ENCODE measurements at places on chromosomes 16 and 17.

GRCh38 chr16:79294568-79294967 lies 306.0 kb downstream of the MAF start:
- DNase-seq: no peak

- no peak for DNase-seq
Observed at GRCh38 chr16:11572301-11572995, 14.3 kb downstream of the LITAF start.

- DNase-seq: peak; percentile 45
Observed at GRCh38 chr17:10614536-10615155, 42.5 kb downstream of the MYH3 start.

DNA sequence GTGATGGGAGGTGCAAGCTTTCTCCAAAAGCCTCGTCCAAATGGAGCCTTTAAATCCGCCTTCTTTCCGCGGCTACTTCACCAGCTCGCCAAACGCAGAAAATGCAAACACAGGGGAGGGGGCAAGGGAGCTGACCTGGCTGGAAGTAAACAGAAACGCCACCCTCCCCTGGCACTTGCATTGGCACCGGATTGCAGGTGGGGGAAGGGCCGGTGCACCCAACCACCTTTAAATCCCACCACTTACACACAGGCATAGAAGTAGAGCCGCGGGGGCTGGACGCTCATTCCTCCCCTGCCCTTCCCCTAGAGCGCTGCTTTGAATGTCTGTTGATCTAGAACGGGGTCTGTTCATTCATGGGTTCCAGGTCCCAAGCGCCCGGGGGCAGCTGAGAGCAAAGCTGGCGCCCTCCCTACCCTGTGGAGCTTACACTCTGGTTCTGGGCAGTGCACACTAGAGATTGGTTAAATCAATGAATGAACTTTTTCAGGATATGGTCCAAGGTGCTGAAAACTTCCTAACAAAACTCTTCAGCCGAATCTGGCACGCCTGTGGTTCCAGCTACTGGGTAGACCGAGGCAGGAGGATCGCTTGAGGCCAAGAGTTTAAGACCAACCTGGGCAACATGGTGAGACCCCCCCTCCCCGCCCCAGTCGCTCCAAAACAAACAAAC lies 920 bp upstream of the ZCCHC14 start:
- no peak for DNase-seq

GRCh38 chr16:651844-652243 lies 2.7 kb downstream of the WDR90 start:
- DNase-seq: no peak

- DNase-seq: peak; percentile 18
Observed at GRCh38 chr16:15899538-15900100, 11.2 kb upstream of the CEP20 start.

- no peak for DNase-seq
Observed at GRCh38 chr17:9677411-9677810, 32.1 kb downstream of the USP43 start.

- DNase-seq: no peak
Observed at GRCh38 chr16:53881371-53881770, 177.4 kb downstream of the FTO start.

DNA sequence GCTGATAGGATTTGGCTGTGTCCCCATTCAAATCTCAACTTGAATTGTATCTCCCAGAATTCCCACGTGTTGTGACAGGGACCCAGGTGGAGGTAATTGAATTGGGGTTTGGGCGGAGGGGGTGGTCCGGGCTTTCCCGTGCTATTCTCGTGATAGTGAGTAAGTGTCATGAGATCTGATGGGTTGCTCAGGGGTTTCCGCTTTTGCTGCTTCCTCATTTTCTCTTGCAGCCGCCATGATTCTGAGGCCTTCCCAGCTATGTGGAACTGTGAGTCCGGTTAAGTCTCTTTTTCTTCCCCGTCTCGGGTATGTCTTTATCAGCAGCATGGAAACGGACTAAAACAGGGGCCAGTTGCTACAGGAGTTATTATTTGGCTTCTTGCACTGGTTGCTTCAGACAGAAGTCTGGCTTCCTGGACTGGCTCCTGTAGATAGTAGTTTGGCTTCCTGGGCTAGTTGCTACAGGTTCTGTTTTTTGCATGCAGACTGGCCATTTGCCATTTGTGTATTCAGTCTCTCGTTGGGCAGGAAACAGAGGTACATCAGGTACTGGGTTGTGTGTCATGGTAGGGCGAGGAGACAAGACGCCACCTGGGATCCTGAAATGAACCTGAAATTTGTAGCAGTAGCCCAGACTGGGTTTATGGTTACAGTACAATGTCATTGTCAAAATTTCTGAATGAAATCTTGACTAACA lies 32.6 kb downstream of the CNTNAP4 start:
- no peak for DNase-seq

DNA sequence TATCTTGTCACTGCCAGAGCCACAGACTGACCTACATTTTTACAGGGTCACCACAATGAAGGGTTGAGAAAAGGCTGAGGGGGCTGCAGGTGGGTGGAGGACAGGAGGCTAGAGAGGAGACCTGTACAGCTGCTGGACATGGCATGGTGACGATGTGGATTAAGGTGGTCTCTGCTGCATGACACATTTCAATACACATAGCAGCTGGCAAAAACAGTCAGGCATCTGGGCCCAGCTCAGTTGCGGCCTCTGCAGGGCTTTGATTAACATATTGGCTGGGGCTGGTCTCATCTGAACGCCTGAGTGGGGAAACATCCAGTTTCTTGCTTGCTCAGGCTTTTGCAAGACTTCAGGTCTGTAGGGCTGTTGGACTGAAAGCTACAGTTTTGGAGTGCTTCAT lies 265.4 kb upstream of the FOXF1 start:
- DNase-seq: no peak

GRCh38 chr16:684961-685696 lies 995 bp upstream of the JMJD8 start:
- DNase-seq: no peak

DNA sequence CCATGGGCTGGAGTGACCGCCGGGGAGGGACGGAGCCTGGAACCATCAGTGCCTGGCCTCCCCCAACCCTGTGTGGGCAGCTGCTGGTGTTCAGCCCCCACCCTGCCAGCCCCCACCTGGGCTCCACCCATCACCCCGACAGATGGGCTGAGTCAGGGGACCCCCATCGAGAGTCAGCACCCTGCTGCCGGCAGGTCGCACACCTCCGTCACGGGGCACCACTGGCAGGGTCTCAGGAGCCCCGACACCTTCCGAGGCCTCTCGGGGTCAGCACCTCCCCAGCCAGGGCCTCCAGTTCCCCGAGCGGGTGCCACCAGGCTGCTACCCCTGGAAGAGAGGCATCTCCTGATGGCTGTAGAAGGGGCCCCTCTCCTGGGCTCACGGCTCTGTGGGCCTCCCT lies 38.3 kb upstream of the ACSF3 start:
- DNase-seq: no peak

- no peak for DNase-seq
Observed at GRCh38 chr16:75965504-75966374, 239.4 kb upstream of the CPHXL start.

- DNase-seq: no peak
Observed at GRCh38 chr16:27829975-27830374, 233.5 kb downstream of the GSG1L start.

GRCh38 chr17:17839791-17840707 lies 3.3 kb upstream of the SREBF1 start:
- peak; percentile 79 for DNase-seq

- DNase-seq: no peak
Observed at GRCh38 chr17:51397361-51398127, 137.2 kb downstream of the UTP18 start.

GRCh38 chr17:62761884-62762283 lies 46.2 kb downstream of the MARCHF10 start:
- DNase-seq: no peak

DNA sequence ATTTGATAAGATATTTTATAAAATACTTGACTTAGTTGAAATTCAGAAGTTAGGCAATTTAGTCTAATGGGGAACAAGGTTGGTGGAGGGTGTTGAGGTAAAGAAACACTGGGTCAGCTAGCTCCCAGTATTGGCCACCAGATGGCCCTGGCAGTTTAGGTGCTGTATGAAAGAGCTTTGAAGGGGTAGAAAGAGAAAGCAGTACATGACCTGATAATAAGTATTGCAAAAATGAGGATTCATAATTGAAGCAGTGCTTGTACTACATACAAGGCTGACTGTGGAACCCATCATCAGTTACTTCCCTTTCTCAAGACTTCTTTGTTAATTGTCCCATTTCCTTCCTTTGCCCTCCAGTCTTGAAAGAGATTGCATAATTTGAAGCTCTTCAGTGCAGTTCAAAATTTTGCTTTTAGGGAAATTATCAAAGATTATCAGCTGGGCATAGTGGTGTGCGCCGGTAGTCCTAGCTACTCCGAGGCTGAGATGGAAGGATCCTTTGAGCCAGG lies 29.4 kb downstream of the TANC2 start:
- peak; percentile 74 for DNase-seq

DNA sequence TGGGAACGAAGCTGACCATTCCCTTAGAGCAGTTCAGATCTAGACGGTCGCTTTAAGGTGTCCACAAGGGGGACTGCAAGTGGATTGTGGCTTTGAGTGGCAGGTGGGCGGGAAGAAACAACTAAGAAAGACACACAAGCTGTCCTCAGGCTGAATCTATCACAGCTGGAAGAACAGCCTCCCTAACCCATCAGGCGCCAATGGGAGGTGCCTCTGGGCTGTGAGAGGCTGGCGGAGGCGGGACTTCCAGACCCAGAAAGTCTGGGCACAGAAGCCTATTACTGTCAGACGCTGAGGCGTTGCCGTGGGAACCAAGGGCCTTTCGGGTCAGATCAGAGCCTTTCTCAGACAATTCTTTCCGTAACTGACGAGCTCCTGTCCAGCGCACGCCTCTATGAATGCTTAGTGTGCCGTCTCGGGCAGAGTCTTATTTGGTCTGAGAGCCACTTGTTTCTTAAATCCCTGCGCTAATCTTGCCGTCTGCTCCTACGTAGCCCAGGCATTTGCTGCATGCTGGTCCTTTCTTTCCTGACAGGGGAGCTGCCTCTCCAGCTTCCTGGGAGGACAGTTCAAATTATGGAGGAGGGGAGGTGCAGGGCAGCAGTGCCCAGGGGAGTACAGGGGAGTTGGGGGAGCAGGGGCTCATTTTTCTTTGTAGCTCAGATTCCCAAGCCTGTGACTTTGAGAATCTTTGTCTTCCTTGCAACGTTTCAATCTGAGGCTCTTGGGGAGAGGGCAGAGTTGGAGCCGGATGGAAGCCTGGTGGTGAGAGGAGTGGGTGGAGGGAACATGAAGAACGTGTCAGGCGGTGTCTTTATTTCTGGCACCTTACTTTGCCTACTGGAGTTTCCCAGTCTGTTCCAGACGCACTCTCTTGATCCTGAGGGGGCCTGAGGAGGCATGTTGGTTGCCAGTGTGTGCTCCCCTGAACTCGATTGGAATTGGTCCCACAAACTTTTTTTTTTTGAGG lies 618.7 kb downstream of the KCNJ18 start:
- DNase-seq: no peak

DNA sequence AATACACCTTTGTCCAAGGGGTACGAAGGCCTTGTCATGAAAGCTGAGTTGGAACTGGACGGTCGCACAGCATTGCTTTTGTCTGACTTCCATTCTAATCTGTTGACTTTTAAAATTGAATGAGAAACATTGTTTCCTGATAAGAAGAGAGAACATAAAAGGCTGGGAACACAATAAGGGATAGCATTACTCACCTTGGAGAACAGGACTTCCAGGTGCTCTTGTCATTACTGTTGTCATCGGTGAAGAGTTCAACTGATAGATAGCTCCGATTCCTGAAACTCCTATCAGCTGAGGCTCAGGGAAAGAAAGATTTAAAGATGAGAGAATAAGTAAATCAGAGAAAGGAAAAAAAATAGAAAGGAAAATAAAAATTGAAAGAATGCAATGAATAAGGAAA lies 351.1 kb downstream of the KCNJ2 start:
- DNase-seq: no peak

DNA sequence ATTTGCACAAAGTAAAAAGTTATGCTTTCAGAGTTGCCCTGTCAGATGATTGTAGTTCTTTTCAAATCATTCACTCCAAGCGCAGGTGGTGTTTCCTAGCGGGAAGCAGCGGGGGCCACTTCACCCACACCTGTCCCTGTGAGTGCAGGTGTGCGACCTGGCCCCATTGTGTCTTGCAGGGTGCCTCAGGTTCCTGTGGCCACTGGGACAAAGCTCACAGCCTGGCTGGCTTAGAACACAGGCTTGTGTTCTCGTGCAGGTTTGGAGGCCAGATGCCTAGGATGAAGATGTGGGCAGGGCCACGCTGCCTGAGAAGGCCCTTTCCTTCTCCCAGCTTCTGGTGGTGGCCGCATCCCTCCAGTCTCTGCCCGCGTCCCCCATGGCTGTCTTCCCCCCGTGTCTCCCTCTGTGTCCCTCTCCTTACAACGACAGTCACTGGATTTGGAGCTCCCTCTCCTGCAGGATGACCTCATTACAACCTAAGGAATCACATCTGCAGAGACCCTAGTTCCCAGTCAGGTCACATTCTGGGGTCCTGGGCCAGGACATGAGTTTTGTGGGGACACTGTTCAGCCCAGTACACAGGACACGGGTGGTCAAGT lies 90.5 kb downstream of the NPIPB11 start:
- no peak for DNase-seq

DNA sequence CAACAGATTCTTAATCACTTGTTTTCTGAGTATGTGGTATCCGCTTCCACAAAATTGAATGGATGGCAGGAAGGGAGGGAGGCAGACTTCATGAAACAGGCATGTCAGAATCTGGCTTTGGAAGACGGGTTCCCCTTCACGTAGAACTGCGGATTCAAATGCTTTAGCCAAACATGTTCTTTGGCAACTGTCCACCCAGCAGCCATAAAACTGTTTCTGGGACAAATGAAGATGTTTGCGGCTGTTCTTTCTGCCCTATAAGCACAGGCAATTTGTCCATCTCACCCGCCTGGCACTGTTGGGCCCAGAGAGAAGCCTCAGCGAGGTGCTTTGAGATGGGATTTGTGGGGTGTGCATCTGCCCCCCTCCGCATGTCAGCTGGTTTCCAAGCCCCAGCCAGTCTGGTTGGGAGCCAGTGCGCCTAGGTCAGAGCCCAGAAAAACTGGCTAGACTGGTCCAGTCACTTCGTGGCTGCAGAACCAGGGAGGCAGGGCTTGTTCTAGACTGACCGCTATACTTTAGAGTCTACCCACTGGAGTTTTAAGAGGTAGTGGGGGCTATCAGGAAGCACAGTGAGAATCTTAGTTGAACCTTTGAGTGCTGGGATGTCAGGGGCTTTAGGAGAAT lies 6.3 kb downstream of the CRHR1 start:
- DNase-seq: no peak

DNA sequence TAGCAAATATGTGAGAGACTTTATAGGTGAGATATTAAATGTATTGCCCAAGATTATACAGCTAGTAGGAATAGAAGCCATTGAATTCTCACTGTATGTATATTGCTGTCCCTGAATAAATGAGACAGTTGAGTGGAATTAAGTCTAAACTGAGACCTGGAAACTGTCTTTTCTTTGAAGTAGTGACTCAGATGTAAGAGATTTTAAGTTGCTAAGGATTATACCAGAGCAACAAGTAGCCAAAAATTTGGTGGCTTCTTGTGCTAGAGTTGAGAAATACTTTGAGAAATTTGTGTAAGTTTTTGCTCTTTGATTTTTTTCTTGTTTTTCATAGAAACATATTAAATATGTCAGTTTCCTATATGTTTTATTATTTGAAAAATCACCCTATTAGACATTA lies 58.7 kb downstream of the TANC2 start:
- DNase-seq: no peak
